ENCODE measurements at places on chromosomes 1 and 21. TPM values are rescaled to one million over a fixed set of nuclear protein-coding genes. Genes with fewer than 3 reads are reported as not detected.

Gene KCNK1
- 1.4 TPM for total RNA-seq

DNA sequence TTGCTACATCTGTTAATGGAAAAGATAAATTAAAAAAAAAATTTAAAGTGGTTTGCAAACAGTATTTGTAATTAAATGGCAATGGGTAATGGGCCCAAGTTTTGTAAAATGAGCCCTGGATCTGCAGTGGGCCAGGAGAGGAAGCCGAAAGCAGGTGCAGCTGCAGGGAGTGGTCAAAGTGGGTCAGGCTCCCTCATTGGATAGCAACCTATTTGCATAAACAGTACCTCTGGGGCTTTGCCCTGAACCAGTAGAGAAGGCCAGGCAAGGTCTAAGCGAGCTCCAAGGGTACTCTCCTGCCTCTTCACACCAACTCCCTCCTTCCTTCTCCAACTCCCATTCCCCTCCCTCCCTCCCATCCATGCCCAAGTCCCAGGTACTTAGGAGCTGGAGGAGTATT, 138.9 kb downstream of the HMGB4 start:
- DNase-seq: no peak

- DNase-seq: no peak
Measured at GRCh38 chr1:233268389-233269022, 27.0 kb downstream of the PCNX2 start.

GRCh38 chr21:31554511-31555022, 104.9 kb upstream of the SOD1 start:
- DNase-seq: no peak

Gene OLFML2B
- total RNA-seq: 0.22 TPM

DNA sequence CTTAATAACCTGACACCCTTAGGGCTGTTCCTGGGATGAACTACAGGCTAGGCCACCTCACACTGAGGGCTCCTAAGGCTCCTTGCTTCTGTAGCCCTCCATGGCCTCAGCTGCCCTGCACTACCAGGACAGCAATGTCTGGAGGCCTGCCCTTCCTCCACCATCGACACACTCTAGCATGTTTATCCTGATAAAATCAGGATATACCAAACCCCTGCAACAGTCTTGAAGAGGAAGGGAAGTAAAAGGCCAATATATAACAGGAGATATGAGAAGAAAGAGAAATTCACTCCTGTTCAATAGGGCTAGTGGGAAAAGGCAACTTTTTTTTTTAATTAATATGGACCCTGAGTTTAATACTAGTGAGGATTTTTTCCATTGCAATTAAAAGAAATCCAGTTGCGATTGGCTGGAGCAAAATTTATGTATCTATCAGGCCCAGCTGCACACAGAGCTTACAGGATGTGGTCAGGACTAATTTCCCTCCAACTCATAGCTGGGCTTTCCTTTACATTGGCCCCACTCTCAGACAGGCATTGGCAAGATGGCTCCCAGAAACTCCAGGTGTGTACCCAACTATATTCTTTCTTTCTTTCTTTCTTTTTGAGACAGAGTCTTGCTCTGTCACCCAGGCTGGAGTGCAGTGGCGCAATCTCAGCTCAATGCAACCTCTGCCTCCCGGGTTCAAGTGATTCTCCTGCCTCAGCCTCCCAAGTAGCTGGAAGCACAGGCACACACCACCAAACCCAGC, 13.5 kb upstream of the ATP2B4 start:
- no peak for DNase-seq

DNA sequence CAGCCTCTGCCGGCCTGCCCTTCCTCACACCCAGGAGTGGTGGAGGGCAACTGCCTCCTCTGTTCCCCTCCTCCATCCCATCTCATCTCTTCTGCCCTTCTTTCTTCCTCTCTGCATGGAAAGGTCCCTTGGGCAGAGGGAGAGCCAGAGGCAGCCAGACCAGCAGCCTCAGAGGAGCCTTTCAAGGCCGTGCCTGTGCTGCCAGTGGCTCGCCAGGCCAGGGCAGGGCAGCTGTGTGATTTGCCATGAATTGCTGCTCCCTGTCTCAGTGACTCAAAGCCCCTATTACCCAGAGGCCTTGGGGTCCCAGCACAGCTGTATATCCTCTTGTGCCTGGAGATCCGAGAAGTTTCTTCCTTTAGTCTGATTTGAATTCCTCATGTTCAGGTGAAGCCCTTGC, 21.9 kb downstream of the TMCC2 start:
- no peak for DNase-seq

DNA sequence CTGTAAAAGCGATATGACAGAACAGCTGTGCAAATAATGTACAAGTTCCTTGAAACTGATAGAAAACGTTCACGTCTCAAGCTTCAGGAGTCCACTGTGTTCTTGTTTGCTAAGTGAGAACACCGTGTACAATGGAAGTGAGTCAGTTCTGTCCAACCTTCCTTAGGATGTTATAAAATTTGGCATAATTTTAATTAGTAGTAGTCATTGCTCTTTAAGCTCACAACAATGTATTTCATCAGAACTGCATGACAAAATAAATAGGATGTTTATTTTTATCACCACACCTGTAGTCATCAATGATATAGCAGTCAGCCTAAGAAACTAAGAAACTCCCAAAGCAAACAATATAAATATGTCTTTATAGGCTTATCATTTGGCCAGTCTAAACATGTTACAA, 53.0 kb downstream of the RGS2 start:
- no peak for DNase-seq

GRCh38 chr1:185338719-185339622, 21.9 kb upstream of the IVNS1ABP start:
- peak; percentile 60 for DNase-seq

DNA sequence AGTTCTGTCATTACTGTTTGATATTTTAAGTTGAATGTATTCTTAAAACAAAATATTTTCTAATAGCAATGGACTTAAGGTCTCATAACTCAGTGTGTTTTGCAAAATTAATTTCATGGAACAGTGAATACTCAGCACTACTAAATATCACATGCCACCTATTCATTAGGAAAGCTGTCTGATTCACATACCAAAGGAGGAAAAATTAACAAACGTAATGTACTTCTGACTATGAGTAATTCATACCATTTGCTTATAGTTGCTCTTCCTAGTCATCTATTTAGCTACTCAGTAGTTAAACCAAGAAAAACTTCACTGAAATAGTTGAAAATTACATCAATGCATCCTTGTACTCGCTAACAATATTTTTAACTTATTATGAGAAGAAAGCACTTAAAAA, 35.2 kb downstream of the TP53BP2 start:
- DNase-seq: no peak

- no peak for DNase-seq
Measured at GRCh38 chr1:117605164-117605773, 579 bp upstream of the TENT5C start.

GRCh38 chr1:103142461-103142860, 34.1 kb upstream of the COL11A1 start:
- no peak for DNase-seq

Gene CCDC17
- 1.4 TPM for total RNA-seq

Gene HEYL
- total RNA-seq: 0.09 TPM

Gene MPZ
- total RNA-seq: 1.8 TPM

DNA sequence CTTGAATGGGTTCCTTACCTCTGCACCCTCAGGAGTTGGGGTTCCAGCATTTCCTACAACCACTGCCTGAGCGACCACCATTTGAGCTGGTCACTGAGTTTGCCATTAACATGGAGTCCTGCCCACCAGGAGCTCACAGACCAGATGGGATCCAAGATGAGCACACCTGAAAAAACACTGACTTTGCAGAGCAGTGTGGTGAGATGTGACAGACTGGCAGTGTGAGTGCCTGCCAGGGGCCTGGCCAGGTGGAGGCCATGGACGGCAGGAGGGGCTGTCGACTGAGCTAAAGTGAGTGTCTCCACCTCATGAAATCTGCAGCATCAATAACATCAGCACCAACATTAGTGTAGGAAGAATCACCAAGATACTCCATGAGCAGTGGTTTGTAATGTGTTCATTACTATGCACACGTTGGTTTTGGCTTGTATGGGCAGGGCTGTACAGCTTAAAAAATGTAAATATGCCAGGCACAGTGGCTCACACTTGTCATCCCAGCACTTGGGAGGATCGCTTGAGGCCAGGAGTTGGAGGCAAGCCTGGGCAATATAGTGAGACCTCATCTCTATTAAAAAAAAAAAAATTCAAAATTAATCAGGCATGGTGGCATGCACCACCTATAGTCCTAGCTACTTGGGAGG, 12.2 kb upstream of the MIXL1 start:
- no peak for DNase-seq

DNA sequence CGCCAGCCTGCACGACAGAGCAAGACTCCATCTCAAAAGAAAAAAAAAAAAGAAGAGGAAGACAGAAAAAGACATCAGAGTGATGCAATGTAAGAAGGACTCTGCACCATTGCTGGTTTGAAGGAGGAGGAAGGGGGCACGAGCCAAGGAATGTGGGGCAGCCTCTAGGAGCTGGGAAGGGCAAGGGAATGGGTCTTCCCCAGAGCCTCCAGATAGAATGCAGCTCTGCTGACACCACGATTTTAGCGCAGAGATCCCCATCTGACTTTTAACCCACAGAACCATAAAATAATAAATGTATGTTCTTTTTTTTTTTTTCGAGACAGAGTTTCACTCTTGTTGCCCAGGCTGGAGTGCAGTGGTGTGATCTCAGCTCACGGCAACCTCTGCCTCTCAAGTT, 33.9 kb upstream of the LAMC2 start:
- DNase-seq: no peak

GRCh38 chr1:4728319-4729089, 74.1 kb downstream of the AJAP1 start:
- DNase-seq: no peak

- DNase-seq: peak; percentile 68
Measured at GRCh38 chr1:23743287-23744152, at the start of gene ELOA. ELOA (plus strand) TSS chr1:23743471; CDS start chr1:23743504, 33 bp downstream.

DNA sequence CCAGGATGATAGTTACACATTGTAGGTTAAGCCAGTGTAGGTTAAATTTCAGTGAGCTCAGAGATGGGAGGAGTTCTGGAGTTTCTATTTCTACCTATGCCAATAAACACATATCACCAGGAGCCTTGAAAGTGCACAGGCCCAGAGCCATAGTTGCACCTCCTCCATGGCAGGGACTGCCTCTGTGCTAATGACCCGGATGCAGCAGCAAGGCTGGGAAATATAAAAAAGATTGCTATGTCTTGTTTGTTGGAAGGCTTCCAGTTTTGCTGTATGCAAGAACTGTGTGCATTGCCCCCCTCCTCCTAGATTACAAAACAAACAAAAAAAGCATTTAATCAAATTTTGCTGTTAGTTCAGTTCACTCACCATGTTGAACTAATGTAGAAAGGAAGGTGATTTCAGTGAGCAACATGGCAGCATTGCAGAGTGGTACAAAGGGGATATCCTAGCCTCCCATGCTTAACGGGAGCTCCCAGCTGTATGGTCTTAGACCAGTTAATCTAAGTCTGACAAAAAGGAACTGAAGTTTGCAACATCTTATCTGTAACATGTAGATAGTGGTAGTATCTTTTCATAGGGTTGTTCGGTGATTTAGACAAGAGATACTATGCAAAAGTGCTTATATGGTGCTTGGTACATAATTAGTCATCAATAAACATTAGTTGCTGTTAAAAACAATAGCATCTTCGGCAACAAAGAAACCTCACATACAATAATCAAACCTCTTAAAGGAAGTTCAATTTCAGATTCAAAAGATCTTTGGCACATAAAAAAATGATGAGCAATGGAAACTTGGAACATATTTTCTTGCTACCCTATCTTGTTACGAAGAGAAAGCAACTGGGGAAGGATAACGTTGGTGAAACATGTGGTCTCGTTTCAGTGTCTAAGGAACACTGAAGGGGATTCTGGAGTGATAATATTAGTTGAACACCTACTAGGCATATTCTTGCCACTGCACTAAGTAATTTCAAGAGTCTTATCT, 309.5 kb downstream of the ASTN1 start:
- no peak for DNase-seq

DNA sequence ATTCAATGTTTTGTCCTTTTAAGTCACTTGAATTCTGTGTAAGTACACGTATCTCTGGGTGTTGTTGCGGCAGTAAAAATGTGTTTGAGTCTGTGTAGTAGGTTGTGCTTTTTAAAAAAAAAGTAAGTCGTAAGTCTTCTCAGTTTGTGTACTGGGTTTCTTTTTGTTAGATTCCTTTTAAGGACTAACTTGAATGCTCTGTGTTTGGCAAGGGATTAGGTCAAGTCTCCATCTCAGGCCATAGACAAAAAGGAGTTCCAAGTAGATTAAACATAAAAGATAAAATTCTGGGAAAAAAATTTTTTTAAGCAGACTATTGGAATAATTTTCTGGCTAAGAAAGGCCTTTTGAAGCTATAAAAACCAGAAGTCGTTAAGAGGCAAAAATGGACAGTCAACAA, 113.1 kb downstream of the ATP5PO start:
- DNase-seq: no peak

DNA sequence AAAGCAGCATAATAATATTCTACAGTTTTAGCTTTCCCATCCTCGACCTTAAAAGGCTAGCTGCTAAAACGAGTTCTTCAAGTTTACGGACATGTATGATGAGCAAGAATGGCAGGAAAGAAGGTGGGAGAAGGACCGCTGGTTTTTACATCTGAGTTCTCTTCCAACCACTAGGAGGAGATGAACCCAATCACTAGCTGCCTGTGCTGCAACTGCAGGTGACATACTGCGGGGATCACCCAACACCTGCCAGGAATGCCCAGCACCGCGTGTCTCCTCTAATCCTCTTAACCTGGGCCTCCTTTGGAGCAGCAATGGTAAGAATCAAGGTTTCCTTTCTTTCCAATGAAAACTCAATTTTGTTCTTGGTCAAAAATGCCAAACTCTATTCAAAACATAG, 23.5 kb downstream of the TOR3A start:
- DNase-seq: peak; percentile 10

GRCh38 chr1:195618287-195618686, 990.0 kb downstream of the KCNT2 start:
- no peak for DNase-seq

GRCh38 chr1:160459687-160460086, 59.3 kb downstream of the VANGL2 start:
- DNase-seq: no peak

Gene COL6A2
- total RNA-seq: 25.1 TPM

Gene PADI4
- 0.27 TPM for total RNA-seq

Gene CIART
- 0.81 TPM for total RNA-seq

DNA sequence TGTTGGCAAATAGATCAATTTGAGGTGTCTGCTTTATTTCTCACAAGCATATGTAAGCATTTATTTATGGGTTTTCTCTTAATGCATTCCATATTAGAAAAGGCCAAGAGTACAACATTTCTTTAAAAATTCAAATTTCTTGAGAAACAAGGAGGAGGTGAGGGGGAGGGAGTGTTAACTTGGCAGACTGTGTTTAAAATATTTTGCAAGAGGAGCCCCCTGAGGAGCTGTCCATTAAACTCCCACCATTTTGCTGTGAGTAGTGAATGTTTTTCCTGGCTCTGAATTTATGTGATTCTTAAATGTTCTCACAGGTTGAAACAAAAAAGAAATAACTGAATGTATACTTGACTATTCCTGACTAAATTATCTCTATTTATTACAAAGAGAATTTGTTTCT, 363.8 kb downstream of the PTPRC start:
- DNase-seq: no peak

DNA sequence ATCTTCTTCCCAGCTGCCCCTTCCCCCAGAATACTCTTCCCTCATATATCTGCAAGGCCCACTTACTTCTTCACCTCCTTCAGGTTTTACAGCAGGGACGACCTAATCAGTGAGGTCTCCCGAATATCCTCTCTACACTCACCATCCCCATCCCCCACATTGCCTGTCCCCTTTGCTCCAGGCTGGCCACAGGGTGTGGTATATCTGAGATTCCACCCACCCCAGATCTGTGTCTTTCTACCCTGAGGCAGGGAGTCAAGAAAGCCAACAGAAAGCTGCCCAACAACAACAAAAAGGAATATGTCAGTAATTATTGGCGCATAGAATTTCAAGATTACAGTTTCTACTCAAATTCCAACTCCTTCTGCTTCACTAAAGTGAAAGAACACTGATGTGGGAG, 30.0 kb upstream of the OPRD1 start:
- no peak for DNase-seq
